Activated T-cell treated with anti-CD3 and anti-CD28 coated beads for 24 hours (primary cell): ENCODE measurements at places on chromosomes 5 and 9.

GRCh38 chr5:61342071-61342501 is 10.0 kb downstream of the ZSWIM6 start:
- no peak for DNase-seq

DNA sequence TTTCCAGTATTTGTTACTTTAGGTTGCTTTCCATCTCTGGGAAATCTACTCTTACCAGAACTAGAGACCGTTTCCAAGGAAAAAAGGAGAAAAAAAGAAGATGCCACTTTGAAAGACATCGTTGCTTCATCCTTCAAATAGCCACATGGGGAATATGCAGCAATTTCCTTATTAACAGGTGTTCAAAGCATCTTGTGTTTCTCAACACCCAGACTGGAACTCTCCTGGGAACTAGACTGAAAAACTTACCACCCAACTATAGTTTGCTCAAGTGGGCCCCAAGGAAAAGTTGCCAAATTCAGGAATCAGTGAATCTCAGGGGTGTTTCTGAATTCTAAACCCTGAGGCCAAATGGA is 80.0 kb upstream of the JAK2 start:
- DNase-seq: no peak

DNA sequence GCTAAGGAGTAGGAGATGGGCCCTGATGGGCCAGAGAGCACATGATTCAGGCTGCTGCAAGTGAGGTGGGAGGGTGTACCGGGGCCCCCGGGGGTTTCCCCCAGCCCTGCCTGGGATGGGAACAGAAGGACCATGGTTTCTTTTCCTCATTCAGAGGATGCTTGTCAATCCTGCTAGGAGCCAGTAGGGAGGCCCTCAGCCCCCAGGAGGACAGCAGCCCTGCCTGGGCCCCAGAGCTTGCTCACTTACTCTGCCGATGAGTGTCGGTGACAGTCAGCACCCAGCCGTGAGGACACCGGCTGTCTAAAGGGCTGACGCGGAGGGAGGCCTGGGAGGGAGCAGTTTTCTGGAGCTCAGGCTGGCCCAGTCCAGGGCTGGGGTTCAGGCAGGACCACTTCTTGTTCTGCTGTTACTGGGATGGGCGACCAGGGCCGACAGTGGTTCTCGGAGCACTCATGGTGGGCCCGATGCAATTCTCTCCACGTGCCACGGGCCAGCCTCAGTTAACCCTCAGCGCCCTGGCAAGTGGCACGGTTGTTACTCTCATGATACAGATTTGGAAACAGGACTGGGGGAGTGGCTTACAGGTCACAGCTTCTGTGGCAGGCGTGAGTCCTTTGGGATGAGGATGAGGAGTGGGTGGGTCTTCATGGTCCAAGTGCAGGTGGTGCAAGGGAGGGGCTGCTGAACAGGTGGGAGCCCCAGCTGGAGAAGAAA is 1.8 kb downstream of the ARRDC1 start:
- no peak for DNase-seq

DNA sequence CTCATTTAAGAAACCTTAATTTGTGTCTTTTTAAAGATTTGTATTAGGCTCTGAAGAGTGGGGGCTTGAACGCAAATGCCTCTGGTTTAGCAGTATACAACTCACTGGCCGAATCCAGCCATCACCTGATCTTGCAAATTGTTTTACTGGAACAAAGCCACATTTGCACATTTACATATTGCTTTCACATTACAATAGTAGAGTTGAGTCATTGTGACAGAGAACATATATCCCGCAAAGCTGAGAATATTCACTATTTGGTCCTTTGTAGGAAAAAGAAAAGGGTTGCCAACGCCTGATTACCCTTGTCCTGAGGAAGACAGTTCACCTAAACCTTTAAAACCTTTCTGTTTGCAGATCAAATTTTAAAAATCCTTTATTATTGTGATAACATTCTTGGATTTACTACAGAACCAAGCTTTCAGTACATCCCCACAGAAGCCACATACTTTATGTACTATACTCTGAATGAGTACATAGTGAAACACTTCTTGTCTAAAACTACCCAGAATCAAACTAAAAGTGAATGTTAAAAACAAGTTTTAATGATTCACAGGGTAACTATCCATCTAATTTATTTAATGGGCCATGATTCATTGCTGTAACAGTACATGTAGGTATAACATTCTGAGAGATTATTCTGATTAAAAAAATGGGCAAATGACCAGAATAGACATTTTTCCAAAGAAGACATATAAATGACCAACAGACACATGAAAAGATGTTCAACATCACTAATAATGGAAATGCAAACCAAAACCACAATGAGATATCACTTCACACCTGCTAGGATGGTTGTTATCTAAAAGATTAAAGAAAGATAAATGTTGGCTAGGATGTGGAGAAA is 161.0 kb downstream of the SLC25A46 start:
- no peak for DNase-seq

GRCh38 chr9:134445000-134445399 is 118.7 kb downstream of the RXRA start:
- DNase-seq: no peak

GRCh38 chr9:130286072-130286770 is 20.7 kb downstream of the HMCN2 start:
- no peak for DNase-seq

- no peak for DNase-seq
Measured at GRCh38 chr5:149260761-149261160, 10.9 kb upstream of the AFAP1L1 start.

- DNase-seq: no peak
Measured at GRCh38 chr5:174516741-174517140, 207.6 kb upstream of the MSX2 start.

DNA sequence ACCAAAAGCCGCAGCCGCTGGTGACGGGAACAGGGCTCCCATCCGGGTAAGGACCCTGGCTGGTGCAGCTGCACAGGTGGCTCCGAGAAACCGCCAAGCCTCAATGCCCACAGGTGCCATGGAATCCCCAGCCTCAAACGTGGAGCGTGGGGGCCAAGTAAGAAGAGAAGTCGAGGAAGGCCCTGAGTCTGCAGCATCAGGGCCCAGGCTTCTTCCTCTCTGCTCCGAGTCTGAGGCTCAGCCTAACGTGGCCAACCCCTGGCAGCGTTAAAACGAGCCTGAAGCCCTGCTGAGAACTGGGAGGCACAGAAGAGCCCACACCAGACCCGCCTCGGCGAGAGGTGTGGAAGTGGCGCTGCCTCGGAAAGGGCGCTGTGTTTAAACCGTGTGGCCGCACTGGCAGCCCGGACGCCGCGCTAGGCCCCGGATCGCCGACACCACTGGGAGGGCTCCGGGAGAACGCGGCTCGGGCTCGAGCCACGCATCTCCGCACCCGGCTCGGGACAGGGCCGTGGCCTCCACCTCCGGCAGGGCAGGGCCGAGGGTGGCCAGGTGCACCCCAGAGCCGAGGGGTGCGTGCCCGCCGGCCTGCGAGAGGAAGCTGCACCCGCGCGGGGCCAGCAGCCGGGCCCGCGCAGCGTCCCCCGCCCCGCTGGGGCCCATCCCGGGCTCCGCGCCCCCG is 730 bp downstream of the ZMYND19 start:
- DNase-seq: no peak

DNA sequence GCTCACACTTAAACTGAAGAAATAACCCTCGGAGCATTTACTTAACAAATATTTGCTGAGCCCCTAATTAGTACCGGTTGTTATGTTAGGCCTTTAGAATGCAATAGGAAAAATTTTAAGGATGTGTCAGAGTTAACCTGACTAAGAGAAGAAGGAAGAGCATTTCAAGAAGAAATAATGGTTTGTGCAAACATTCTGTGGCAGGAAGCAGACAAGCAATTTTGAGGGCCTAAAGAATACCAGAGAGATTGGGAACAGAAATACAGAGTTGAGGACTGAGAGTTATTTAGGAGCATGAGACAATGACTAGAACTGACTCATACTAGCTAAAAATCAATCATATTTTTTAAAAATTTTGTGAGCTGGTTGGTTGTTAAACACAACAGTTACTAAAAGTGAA is 218.8 kb downstream of the PRR16 start:
- no peak for DNase-seq

DNA sequence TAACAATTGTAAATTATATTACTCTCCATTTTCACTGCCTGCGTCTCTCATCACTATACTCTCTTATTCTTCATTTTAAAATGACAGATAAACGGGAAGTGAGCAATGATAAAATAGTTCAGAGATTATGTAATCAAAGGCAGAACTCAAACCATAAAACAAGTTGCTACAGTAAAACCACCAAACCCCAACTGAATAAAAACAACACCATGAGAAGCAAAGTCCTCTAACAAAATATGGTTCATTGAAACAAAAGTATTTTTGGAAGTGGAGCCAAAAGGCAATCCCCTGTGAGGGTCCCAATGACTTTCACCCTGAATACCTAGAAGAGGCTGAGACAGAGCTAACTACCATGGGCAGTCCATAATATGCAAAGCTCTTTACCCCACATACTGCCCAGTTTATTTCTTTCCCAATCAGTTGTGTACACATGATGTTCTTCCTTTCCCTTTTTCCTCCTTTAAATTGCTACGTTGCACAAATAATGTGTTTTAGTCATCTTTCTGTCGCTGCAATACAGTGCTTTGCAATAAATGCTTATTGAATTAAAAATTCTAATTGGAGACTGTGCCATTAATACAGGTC is 64.0 kb upstream of the PTGER4 start:
- no peak for DNase-seq

- peak; percentile 37 for DNase-seq
Measured at GRCh38 chr9:77177894-77178794, 810 bp downstream of the VPS13A start.

DNA sequence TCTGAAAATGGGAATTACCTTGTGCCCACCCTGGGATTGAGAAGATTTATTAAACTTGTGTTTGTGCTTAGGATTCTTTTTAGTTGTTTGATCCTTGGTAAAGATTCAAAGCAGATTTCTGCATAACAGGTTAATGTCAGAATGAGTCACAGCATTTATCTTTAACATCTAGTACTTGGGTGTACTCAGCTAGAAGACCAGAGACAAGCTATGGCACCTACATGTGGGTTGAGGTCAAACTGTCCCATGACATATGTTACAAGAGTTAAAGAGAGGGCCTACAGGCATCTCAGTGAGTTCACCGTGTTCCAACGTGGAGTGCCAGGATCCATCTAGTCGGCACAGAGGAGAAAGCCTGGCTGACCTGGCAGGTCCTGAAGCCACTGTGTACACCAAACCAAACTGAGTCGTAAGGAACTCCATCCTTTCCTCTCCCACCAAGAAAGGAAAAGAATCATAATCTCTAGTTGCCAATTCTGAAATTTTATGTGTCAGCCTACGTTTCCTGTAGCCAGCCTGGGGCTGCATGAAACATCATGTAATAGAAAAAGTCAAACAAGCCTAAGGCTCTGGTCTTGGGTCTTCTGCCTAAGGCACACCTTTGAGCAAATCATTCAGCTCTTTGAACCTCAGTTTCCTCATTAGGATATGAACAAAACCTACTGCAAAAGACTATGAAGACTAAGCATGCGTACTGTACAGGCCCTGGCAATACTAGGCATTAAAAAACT is 73.7 kb downstream of the RCL1 start:
- no peak for DNase-seq
